ENCODE measurements at places on chromosomes 11 and 22.

- DNase-seq, result no peak
Observed at GRCh38 chr22:26304730-26305129, 124.3 kb upstream of the ASPHD2 start.

DNA sequence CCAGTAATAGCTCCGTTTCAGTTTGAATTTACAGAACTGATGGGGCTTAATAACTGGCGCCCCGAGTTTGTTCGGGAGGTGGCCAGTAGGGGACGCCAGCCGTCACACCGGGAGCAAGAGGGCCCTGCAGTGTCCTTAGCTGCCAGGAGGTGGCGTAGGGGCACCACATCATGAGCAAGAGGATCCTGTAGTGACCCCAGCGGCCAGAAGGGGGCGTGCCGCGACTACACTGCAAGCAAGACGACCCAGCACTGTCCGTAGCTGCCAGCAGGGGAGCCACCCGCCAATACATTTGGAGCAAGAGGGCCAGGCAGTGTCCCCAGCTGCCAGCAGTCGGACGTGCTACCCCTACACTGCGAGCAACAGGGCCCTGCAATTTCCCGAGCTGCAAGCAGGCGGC lies 663.7 kb upstream of the B3GAT1 start:
- no peak for DNase-seq

DNA sequence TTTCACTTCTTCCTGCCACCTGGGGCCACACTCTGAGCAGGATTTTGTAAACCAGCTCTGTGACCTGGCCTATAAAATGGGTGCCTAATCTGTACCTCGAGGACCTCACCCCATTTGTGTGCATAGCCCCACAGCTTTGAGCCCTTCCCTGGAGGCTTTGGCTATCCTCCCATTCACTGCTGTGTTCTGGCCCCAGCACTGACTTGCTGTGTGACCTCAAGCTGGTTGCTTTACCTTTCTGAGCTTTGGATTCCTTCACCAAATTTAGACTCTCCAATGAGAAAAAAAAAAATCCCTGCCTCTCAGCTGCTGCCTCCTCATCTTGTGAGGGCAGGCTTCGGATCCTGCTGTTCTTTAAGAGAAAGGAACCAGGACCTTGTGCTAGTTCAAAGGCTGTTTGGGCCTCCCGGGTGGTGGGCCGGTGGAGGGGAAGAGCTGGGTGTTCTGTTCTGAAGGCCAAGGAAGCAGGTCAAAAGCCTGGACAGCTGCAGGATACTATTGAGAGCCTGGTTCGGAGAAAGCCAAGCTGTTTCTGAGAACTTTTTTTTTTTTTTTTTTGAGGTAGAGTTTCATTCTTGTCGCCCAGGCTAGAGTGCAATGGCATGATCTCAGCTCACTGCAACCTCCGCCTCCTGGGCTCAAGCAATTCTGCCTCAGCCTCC lies 1.1 kb upstream of the PYGM start:
- peak; percentile 22 for DNase-seq

DNA sequence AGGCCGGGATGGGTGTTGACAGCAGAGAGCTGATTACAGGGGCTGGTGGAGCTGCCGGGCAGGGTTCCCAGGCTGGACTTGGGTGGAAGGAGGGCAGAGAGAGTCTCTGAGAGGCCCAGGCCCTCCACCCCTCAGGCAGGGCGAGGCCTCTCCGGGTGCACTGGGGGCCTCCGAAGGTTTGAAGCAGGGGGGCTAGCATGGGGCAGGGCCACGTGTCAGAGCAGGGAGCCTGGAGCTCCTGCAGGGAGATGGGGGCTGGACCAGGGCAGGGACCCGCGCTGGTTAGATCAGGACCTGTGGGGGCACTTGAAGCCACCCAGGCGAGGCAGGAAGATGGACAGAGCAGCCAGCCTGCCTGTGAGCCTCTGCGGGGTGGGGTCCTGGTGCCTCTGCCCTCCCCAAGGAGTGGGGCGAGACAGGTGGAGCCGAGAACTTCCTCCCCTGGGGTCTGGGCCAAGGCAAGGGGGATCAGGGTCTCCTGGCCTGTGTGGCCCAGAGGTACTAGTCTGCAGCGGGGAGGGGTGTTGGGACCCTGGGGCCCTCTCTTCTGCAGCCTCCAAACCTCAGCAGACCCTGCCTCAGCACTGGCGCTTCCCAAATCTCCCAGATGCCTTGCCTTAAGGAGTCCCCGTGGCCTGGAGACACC lies 911 bp downstream of the PANX2 start:
- no peak for DNase-seq

DNA sequence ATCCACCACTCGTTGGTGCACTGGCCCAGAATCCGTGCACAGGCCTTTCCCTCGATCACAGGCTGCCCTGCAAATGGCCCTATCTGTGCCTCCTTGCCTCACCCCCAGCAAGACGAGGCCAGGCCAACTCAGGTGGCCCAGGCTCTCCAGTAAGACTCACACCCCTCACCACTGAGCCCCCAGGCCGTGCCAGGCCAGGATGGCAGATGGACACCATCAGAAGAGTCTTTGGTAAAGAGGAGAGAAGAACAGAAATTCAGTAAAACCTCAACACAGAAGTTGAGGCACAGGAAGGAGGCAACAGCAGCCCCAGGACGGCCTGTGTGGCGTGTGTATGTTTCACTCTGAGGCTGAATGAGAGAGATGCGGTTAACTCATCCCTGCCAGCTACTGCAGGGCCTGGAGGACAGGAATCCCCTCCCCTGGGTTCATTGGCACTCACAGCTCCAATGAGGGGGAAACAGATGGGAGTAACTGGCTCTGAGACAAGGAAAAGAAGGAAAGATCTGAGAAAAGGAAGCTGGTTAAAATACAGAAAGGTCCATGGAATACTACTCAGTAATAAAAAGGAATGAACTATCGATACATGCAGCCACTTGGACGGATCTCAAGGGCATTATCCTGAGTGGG lies 54.1 kb upstream of the WNT11 start:
- no peak for DNase-seq

DNA sequence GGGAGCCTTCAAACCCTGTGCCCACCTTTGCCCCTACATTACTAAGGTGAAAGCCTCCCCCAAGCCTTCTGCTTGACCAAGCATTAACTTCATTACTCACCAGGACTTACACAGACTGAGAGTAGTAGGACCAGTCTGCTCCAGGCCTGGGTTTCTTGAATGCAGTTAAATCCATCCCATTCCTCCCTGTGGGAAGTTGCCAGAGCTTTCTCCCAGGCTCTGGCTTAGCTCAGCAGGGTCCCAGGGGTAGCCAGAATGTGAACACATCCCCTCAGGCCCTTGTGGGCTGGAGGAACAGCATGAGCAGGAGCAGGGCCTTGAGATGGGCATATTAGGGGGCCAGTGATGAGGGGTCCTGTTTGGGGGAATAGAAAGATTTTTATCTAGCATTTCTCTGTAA lies 59.9 kb downstream of the RRM1 start:
- DNase-seq, result no peak

- DNase-seq, result no peak
Observed at GRCh38 chr22:39475337-39475736, 18.5 kb downstream of the MGAT3 start.

DNA sequence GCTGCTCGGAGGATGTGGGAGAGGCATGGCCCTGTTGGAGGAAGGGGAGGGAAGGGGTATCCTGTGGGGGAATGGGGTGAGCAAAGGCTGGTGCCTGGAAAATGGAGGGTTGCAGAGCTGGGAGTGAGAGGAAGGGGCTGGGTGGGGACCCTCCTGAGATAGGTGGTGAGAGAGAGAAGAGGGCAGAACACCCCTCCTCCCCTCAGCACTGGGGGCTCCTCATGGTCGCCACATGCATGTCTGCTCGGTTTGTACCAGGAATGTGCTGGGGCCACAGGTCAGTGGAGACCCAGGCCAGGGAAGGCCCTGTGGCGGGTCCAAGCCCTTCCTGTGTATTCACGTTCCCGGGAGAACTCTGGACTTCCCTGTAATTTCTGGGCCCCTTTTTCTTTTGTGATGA lies 27.8 kb upstream of the ACR start:
- DNase-seq, result no peak

GRCh38 chr11:3183523-3183922 lies 18.4 kb upstream of the OSBPL5 start:
- DNase-seq, result peak; percentile 31
